ENCODE measurements at places on chromosomes 7 and 10. TPM values are rescaled to one million over a fixed set of nuclear protein-coding genes. Genes with fewer than 3 reads are reported as not detected.

The SPDYE1 gene
- total RNA-seq, result not detected

The TYW1B gene
- total RNA-seq, result 4.8 TPM

The TMEM236 gene
- not detected for total RNA-seq

The MEIG1 gene
- total RNA-seq, result not detected

The RHOBTB1 gene
- total RNA-seq, result 10.8 TPM

The MOGAT3 gene
- not detected for total RNA-seq

The HOXA3 gene
- not detected for total RNA-seq

The AKR1C4 gene
- not detected for total RNA-seq

The RBP3 gene
- total RNA-seq, result not detected

The ALOX5 gene
- total RNA-seq, result 19.8 TPM

The DNAJC9 gene
- 16.2 TPM for total RNA-seq

The HTR5A gene
- total RNA-seq, result not detected

The SH2D4B gene
- total RNA-seq, result 0.18 TPM

The IL15RA gene
- total RNA-seq, result 12.6 TPM

The PIK3CG gene
- 25.7 TPM for total RNA-seq

The GLRX3 gene
- total RNA-seq, result 31.5 TPM

The GIMAP7 gene
- 62.7 TPM for total RNA-seq
